ENCODE measurements at places on chromosomes 13 and 19.

GRCh38 chr19:58466089-58466759 lies 656 bp upstream of the ZNF324 start:
- no peak for DNase-seq

GRCh38 chr13:77016251-77016812 lies 10.6 kb downstream of the FBXL3 start:
- no peak for DNase-seq

GRCh38 chr13:101917833-101918661 lies 465.6 kb downstream of the ITGBL1 start:
- DNase-seq = peak; percentile 93

- peak; percentile 98 for DNase-seq
Observed at GRCh38 chr19:1094978-1095701, at the start of gene POLR2E. Gene POLR2E (minus strand): TSS chr19:1095375. CDS start chr19:1095315, 60 bp downstream.

GRCh38 chr19:28396287-28396831 lies 816.6 kb downstream of the UQCRFS1 start:
- no peak for DNase-seq

- no peak for DNase-seq
Observed at GRCh38 chr13:68509734-68510621, 1279.8 kb upstream of the PCDH9 start.

- DNase-seq = no peak
Observed at GRCh38 chr19:51822946-51823345, 28.0 kb downstream of the FPR3 start.

DNA sequence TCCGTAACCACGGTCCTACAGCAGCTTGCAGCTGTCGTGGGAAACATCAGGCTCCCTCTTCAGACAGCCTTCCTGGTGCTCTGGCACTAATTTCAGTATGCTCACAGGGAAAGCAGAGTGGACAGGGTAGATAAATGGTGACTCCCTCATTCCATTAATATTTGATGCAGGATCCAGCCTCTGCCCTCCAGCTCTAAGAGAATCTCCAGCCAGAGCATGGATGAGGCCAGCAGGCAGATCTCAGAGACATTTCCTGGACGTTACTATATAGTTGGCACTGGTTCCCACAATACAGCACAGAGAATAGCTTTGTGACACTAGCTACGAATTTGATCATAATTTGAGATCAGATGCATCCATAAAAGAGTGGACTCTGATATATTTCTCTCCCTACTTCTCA lies 341.4 kb downstream of the LIG4 start:
- no peak for DNase-seq

DNA sequence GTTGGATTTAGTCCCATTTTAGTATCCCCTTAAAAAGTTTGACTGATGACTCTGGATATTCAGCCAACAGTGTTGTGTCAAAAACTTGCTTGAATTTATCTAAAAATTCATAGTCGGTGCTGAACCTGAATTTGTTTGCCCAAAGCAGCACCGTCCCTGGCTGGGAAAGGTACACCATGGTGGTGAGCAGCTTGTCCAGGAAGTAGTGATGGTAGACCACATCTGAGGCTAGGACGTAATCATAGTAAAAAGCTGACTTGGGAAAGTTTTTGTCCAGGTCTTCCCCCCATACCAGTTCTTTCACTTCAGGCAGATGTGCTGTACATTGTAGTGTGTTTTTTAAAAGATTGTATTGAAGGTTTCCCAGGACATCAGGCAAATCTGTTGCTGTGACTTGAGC lies 8.8 kb downstream of the METTL21C start:
- no peak for DNase-seq

GRCh38 chr13:94713561-94714182 lies 1.3 kb upstream of the SOX21 start:
- no peak for DNase-seq

DNA sequence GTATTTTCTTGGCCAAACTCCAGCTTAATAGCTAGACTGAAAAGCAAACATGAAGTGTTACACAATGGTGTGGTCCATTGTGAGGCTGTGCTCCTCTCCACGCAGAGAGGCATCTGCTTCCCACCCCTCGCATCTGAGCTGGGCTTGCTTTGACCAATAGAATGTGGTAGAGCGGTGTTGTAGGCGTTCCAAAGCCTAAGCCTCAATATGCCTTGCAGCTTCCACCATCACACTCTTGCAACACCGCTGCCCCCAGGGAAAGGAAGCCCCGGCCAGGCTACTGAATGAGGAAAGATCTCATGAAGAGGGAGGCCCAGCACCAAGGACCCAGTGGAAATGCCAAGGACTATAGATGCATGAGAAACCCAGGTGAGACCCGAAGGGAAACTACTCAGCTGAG lies 9.4 kb downstream of the FLT1 start:
- DNase-seq = no peak

- DNase-seq = no peak
Observed at GRCh38 chr13:84609716-84610115, 727.4 kb upstream of the SLITRK1 start.

DNA sequence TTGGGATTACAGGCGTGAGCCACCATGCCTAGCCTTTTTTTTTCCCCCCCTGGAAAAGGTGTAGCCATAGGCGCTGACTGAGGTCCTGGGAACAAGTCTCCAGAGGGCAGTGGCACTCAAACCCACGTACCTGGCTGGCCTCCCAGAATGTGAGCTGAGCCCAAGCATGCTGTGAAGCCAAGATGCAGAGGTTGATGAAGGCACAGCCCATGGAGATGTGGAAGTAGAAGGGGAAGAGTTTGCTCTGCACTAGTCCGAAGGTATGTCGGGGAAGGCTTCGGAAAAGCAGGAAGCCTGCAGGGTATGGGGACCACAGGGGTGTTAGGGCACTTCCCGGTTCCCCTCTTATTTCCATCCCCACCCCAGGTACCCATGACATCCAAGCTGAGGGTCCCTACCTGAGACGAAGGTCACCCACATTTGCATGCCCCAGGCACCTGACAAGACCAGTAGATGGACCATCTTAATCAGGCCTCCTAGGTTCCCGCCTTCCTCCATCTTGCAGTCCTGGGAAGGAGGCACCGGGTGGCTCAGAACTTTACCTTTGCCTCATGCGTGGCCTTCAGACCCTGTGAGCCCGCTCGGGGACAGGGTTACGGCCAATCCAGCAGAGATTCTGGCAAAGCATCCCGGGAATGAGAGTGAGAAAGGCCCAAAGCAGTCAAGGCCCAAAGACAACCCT lies 805 bp downstream of the TMEM205 start:
- DNase-seq = no peak

DNA sequence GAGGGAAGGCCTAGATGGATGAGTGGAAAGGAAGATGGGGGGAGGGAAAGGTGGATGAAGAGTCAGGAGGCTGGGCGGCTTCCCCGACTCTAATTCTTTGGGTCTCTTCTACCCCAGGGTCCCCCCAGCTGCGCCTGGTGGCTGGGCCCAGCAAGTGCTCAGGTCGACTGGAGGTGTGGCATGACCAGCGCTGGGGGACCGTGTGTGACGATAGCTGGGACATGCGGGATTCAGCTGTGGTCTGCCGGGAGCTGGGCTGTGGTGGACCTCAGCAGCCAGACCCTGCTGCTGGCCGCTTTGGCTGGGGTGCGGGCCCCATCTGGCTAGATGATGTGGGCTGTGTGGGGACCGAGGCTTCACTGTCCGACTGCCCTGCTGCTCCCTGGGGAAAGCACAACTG lies 9.5 kb downstream of the SSC5D start:
- DNase-seq = no peak

DNA sequence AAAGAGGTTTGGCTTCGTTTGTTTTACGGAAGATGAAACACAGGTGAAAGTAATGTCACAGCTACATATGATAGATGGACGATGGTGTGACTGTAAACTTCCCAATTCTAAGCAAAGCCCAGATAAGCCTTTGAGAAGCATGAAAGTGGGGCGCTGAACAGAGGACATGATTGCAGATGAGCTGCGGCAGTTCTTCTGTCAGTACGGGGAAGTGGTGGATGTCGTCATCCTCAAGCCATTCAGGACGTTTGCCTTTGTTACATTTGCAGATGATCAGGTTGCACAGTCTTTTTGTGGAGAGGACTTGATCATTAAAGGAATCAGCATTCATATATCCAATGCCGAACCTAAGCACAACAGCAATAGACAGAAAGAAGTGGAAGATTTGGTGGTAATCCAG lies 111.5 kb upstream of the DIAPH3 start:
- no peak for DNase-seq

DNA sequence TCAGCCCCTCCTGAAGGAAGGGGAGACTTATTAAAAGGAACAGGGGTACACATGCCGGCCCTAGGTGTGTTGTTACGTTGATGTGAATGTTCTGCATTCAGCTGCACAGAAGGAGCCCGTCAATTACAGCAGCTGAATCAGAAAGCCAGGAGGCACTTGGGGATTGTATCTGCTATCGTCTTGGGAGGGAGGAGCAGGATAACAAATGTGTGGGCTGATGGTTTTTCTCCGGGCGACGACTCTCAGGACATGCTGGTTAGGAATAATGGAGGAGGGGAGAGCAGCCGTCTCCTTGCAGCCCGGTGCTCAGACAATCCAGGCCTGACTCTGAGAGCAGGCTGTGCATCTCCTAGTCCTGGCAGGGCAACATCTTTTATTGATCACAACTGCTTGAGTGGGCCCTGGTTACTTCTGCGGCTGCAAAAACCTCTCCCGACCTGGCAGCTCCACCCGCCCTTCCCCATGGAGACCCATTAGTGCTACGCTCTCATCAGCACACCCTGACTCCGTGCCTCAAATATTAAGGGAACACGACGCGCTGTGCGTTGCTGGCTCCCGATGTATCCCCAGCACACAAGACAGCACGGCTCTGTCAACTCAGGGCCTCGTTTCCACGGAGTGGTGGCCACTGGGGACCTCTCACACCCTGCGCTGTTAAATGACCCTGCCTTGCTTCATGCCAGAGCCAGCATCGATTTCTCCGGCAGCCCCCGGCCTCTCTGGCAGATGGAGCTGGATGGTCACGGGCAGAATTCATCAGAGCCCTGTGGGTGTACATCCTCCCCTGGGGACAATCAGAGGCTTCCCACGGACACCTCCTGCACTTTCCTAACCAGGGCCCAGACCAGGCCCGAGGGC lies 25.3 kb downstream of the PEPD start:
- DNase-seq = no peak

GRCh38 chr19:50820086-50820485 lies 3.5 kb downstream of the KLK1 start:
- DNase-seq = no peak

DNA sequence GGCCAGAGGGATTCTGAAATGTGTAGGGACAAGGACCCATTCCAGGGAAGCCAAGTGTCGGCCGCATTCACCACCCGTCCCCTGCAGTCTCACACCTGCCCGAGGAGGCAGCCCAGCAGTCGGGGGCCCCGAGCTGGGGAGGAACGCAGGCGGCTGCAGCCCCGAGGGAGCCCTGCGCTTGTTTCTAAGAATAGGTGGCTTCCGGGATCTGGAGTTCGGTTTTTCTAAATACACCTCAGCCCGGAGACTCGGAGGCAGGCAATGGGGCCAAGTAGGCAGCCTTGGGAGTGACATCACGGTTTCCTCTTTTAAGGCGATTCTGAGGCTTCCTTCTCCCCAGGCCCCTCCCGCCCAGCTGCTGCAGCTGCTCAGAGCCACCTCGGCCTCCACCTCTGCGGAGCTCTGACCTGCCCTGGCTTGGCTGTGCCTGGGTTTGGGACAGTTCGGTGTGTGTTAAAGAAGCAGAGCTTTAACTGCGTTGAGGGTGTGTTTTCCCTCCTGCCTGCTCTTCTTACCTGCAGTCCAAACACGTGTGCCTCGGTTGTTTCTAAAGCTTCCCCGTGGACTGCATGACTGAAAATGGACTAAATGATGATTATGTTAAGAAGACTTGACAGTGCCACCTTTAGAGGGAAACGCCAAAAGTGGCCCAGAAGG lies 80.5 kb downstream of the COL4A2 start:
- no peak for DNase-seq

All from NCI-H1092 (cell line).